Kidney tubule cell (primary cell): ENCODE measurements at places on chromosomes 2 and 18.
A peak's percentile ranks its signal among the peaks of the same experiment; 100 is the strongest.

DNA sequence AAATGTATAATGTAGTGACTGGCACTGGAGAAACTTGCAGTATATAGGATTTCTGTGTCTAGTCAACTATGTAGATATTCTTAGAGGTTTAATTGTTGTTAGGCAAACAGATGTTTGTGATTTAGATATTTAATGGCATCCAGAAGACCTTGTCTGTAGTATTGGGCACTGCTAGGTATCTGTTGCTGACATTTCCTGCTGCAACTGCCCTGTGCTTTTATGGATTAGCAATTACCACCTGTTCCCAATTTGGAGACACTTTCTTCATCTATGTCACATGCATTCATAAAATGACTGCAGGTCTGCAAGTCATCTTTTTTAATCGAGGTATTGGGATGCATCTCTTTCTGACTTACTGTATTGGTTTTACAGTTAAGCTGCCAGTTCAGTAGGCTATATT is 71.3 kb downstream of the ITGA4 start:
- no peak for DNase-seq

DNA sequence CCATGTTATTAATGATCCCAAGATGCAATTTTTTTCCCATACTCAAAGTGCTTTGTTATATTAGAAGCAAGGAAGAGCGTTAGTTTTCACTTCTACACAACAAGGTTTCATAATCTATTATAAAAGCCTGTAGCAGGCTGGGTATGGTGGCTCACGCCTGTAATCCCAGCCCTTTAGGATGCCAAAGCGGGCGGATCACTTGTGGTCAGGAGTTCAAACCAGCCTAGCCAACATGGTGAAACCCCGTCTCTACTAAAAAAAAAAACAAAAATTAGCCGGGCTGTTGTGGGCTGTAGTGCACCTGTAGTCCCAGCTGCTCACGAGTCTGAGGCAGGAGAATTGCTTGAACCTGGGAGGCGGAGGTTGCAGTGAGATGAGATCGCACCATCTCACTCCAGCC is 19.0 kb upstream of the SERPINB2 start:
- no peak for DNase-seq

DNA sequence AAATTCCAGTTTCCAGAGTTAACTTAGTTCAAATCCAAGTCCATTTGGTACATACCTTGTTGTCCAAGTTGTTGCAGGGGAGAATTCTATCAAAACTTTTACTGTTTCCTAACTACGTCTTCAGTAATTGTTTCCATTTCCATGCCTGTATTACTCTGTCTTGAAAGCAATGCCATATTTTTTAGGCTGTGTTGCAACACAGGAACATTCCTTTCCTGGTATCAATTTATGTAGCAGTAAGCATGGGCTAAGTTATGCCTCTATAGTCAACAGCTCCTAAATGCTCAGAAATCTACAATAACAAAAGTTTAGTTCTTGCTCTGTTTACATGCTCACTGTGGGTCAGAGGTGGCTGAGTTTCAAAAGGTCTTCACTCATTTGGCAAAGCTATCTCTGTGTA is 1943.8 kb upstream of the PIK3C3 start:
- DNase-seq: no peak

DNA sequence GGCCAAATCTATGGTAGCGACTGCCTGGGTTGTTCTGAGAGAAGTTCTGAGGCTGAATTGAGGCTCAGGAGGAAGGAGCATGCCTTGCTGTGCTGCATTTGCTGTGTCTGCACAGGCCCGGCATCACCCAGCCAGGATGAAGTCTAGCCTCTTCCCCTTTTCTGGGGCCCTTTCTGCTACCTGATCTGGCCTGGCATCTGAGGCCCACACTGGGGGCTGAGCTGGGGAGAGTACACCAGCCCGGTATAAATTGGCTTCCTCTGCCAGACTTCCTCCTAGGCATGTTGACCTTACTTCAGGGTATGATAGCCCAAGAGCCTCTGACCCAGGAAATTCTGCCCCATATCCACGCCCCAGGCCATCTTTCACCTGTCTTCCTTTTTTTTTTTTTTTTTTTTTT is 30.0 kb downstream of the MRPL35 start:
- no peak for DNase-seq

GRCh38 chr2:17822445-17823117 is 6.3 kb downstream of the MSGN1 start:
- no peak for DNase-seq

GRCh38 chr2:28327956-28328922 is 64.4 kb upstream of the FOSL2 start:
- no peak for DNase-seq

DNA sequence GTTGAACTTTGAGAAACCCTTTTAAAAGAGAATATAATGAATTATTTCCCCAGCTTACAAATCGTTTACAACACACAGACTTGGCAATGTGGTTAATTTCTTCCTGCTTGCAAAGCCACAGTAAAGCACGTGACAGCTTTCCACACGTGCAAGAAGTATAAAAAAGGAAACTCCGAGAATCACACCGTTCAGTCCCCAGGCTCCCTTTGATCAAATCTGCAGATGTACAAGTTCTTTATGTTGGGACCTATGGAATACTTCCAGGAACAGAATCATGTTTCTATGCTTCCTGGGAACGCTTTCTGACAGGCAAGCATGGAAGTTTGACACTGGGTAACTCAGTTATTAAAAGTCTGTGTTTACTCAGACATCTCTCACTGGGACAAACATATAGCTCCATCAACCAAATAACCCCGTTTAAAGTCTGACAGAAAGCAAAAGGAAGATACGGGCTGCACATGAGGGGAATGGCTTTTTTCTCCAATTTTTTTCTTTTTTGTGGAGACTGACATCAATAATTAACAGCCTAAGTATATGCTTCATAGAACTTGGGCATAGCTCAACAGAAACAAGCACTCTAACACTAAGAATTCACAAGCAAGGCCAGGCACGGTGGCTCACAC is 134.8 kb downstream of the EIPR1 start:
- no peak for DNase-seq

DNA sequence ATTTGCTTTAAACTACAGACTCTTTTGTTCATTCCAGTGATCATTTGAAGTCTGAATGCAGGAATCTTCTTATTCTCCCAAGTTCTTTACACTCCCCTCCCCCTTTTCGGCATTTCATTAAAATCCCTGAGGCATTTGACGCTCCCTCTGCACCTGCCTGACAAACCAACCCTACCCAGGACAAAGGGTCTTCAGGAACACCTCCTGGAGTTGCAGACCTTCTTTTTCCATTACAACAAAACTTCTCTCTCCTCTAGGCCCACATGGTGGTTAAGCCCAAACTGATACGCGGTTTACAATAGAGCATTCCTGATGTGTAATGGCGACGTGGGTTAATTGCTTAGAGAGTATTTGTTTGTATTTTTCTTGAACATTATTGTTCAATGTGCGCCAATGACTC is 367.4 kb downstream of the FBXO15 start:
- DNase-seq: no peak

GRCh38 chr2:16640867-16641266 is 24.8 kb downstream of the CYRIA start:
- no peak for DNase-seq

- peak; percentile 91 for DNase-seq
Measured at GRCh38 chr18:73688851-73689711, 458.6 kb downstream of the FBXO15 start.

GRCh38 chr2:950080-950966 is at the start of gene SNTG2:
TSS of gene SNTG2 (plus strand) at chr2:950849. CDS start at chr2:950997, 148 bp downstream.
- peak; percentile 28 for DNase-seq

- DNase-seq: no peak
Measured at GRCh38 chr2:72270556-72271275, 123.1 kb upstream of the CYP26B1 start.

DNA sequence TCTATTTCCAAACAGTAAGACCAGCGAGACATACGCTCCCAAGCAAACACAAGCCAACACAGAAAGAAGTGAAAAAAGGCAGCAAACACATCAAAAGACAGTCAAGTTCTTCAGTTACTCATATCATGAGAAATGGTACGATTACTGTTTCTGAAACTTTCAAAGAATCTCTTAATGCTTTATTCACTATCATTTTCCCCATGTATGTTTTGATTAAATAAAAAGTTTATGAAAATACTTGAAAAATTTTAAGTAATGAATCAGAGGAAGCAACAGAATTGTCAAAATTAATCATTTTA is 114.9 kb downstream of the HDAC4 start:
- no peak for DNase-seq

GRCh38 chr2:120508567-120509041 is 162.7 kb downstream of the INHBB start:
- no peak for DNase-seq

GRCh38 chr18:44627280-44627679 is 53.4 kb upstream of the SETBP1 start:
- DNase-seq: peak; percentile 68

- DNase-seq: no peak
Measured at GRCh38 chr2:20231159-20231558, 6.2 kb upstream of the SDC1 start.

GRCh38 chr2:196131949-196132925 is 39.1 kb downstream of the STK17B start:
- DNase-seq: no peak

GRCh38 chr18:44857081-44857480 is 176.4 kb downstream of the SETBP1 start:
- no peak for DNase-seq

DNA sequence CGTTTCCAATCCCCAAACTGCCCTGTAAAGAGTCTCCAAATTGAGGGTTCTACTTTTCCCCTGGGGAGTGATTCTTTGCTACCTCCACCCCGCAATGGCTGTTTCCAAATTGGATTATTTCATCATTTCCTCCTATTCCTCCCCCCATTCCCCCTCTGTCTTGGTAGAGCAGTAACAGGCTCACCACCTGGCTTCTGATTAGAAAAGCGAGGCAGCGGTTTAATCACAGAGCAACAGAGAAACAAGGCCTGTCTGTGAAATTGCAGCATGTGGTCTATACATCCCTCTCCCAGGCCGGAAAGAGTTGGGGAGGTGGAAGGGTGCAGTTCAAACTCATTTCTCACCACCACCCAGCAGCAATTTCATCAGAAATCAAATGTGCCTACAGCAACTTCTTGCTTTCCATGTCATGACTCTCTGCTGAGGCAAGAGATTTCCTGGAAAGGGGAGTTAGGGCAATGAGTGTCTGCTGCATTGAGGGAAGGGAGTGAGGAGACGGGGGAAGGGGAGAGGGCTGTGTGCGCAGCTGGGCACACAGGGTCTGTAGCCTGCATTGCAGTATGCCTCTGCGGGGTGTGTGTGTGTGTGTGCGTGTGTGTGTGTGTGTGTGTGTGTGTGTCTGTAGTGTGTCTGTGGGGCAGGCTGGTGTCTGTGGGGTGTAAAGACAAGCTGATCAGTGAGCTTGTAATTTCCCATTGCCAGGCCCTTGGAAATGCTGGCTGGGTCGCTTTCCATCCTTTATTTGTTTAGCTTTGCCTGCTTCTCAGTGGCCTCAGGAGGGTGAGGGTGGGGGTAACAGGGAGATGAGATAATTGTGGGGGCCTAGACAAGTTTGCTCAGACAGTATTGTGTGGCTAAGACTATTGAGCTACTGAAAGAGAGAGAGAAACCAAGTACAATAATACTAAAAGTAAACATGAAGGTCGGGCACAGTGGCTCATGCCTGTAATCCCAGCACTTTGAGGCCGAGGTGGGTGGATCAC is 13.5 kb upstream of the IGFBP2 start:
- DNase-seq: no peak

DNA sequence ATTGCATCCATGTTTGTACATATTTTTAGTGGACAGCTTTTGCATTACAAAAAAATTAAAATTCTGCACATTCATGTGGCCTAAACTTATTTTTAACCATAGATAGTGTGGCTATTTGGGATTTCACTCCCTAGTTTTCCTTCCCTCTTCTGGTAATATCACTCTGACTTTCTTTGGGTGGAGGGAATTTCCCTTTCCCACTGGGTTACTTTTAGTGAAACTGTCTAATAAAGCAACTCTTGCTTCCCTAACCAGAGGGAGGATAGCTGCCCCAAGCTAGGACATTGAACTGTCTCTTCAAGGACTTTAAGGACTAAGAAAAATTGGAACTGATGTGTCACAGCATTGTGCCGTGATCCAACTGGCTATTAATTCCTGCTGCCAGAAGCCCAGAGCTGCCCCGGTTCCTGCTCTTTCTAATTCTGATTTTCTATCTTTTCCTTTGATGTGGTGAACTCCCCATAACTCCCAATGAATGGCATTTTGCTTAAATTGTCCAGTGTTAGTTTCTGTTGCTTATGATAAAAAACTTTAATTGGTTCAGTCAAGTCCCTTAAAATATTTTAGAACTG is 20.0 kb upstream of the EFR3B start:
- DNase-seq: no peak

- DNase-seq: no peak
Measured at GRCh38 chr2:157264099-157264498, 6.6 kb downstream of the GALNT5 start.

DNA sequence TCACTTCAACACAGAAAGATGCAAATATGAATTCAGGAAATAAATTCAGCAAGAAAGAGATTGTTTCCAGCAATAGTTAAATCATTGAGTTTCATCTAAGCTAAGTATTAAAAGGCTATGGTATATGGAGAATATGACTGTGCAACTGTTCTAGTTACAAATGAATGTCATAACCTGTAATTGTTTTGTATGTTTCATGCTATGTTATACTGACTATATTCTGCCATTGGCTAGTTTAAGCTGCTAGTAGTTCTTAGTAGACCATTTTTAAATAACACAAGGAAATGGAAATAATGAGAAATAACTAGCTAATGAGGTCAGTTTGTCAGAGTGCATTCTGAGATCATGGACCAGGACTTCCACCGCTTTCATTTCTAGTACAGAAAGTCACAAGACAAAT is 1154.9 kb upstream of the TMEFF2 start:
- peak; percentile 38 for DNase-seq

DNA sequence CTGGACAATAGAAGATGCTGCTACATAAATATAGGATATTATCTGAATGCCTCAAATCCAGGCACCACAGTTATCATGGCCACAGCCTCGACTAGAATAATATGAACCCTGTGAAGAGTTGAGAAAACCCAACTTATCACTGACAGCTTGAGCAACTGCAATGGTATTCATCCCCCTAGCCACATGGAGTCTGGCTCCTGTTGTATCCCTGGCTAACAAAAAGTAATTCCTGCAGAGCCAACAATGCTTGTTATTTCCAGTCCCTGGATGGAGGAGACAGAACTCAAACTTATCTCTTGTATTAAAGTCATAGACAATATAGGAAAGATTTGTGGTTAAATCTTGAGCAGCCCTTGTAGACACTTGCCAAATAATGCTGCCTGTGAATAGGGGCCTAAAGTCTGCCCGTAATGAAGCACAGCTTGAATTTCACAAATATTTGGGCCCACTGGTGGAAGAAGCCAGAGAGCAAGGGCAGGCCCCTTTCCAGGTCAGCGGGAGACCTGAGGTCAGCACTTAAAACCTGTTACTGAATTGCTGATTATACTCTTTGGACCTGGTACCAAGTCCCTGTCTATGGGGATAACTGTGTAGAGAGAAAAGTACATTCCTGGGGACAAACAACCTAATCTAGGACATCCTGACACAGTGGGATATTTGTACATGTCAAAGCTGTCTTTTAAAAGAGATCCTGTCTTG is 28.4 kb upstream of the SUCLG1 start:
- DNase-seq: no peak

GRCh38 chr2:41410011-41410410 is 637.8 kb upstream of the PKDCC start:
- DNase-seq: no peak

- DNase-seq: no peak
Measured at GRCh38 chr2:71317060-71317459, 14.5 kb upstream of the ZNF638 start.
